SK-N-SH (cell line): ENCODE measurements at places on chromosomes 11 and 22.

DNA sequence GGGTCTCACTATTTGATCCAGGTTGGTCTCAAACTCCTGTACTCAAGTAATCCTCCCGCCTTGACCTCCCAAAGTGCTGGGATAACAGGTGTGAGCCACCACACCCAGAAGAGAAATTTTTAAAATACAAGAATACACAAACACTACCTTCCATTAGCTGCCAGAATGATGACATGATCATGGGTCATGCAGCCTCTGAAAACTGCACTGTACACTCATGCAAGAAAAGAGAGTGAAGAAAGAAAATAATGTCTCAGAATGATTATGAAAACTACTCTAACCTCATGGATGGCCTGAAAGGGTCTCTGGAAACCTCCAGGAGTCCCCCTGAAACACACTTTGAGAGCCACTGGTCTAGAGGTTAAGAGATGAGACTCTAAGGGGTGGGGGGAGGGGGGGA, 18.8 kb downstream of the VPS37C start:
- DNase-seq: no peak

- no peak for DNase-seq
Measured at GRCh38 chr11:44952082-44952481, 1.4 kb upstream of the TP53I11 start.

- DNase-seq: no peak
Measured at GRCh38 chr11:12813371-12814225, 139.4 kb downstream of the TEAD1 start.

DNA sequence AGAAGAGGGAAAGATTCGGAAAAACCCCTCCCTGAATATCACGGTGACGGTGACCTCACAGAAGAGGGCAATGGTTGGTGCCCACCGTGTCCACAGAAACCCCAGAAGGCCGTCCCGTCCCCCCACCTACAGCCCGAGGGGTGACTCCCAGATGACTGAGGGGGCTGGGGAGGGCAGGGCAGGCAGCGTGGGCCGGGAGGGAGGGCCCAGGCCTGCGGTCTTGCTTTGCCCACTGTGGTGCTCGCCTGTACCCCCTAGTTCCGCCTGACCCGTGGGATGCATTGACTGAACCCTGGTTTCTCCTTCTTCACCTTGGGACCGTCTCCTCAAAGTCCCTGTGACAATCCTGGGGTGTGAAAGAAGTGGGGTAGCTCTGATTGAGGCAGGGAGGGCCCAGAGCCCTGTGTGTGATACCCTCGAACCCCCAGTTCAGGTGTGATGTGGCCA, 526.7 kb downstream of the BRD1 start:
- no peak for DNase-seq

GRCh38 chr11:75351791-75352587, 528 bp upstream of the ARRB1 start:
- DNase-seq: peak; percentile 92

DNA sequence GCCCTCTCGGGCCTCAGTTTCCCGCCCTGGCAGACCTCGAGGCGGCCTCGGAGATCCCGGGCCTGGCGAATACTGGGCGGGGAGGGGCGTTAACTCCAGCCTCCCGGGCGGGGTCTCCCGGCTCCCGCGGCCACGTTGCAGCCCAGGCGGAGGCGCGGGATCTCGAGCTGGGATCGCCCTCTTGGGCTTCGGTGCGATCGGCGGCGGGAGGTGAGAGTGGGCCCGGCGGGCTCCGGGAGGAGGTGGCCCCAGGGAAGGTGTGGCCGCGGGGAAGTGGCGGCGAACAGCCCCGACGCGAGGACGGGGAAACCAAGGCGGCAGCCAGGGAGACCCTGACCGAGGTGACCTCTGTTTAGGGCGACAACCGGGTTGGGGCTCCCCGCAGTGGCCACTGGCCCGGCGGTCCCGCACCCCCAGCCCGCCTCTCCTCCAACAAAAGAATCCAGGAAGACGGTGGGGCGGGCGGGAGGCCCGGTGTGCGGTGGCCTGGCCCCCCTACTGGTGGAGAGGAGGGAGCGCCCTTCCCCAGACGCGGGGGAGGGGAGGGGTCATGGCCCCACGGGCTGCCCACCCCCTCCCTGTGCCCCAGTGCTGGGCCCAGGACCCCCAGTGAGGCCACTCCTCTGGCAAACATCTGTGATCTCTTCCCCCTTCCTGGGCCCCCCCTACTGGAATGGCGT, at the start of gene PHETA2:
PHETA2 (plus strand) TSS at position 117 of the 680 bp plus-strand sequence. CDS start 3,046 bp downstream, outside the sequence.
- DNase-seq: peak; percentile 65

- DNase-seq: no peak
Measured at GRCh38 chr11:11947825-11948224, 60.6 kb downstream of the DKK3 start.

DNA sequence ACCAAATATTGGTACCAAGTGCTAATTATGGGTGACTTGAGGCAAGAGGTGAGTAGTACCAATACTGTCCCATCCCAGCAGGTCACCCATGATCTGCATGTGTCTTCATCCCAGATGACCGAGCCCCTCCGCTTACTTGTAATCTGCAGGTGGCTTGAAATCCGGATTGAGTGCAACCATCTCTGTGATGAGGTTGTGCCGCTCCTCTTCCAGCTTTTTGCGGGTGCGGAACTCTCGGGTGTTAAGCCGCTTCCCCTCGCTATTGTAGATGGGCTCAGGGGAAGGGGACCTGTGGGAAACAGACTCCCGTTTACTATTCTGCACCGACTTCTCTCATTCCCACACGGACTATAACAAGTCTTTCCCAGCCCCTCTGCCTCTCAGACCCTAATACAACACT, 8.2 kb downstream of the SF1 start:
- no peak for DNase-seq

DNA sequence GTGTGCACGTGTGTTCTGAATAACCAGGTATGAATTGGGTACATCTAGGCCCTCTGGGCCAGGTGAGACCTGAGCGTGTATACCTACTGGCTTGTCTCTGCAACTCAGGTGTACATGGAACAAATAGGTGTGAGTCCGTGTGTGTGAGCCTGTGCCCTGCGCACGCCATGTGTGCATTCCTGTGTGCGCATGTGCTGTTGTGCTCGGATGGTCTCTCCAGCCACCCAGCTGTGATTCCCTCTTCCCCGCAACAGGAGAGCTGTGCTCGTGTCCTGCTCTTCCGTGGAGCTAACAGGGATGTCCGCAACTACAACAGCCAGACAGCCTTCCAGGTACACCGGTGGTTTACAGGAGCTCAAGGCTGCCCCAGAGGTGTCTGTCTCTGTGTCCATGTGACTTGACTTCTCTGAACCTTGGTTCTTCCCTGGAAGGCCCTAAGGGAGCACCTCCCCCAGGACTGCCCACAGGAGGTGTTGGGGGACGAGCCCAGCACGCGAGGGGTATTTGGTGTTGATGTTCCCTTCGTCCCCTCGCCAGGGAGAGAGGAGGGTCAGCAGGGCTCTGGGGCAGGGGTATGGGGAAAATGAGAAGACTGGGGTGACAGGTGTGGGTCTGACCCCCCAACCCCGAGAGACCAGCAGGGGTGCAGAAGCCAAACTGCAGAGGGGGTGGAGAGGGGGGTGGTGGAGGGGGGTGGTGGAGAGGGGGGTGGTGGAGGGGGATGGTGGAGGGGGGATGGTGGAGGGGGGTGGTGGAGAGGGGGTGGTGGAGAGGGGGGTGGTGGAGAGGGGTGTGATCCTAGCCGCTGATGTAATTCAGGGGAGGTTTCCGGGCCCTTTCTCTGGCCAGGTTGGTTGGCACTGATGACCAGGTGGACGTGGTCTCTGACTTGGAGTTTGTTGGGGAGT, 10.7 kb downstream of the SHANK3 start:
- DNase-seq: peak; percentile 73

DNA sequence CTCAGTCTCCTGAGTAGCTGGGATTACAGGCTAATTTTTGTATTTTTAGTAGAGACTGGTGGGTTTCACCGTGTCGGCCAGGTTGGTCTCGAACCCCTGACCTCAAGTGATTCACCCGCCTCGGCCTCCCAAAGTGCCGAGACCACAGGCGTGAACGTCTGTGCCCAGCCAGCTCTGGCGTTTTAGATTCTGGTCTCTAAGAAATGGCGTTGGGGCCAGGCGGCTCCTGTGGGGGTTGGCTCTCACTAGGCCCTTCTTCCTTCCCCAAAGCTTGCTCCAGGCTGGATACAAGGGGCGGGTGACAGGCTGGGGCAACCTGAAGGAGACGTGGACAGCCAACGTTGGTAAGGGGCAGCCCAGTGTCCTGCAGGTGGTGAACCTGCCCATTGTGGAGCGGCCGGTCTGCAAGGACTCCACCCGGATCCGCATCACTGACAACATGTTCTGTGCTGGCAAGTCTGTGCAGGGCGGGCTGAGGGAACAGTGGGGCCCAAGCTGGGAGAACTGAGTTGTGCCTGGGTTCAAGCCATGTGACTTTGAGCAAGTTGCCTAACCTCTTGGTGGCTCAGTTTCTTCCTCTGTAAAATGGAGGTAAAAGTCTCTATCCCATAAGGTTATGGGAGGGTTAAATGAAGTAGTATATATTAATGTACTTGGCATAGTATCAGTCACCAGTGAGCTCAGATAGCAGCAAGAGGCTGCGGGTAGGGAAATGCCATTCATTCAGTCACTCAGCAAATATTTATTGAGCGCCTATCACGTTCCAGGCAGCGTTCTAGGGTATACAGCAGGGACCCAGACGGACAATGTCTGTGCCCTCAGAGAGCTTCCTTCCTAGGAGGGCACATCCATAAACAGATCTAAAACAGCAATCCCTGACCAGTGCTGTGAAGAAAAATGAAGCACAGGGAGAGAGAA, 10.4 kb downstream of the F2 start:
- DNase-seq: no peak

DNA sequence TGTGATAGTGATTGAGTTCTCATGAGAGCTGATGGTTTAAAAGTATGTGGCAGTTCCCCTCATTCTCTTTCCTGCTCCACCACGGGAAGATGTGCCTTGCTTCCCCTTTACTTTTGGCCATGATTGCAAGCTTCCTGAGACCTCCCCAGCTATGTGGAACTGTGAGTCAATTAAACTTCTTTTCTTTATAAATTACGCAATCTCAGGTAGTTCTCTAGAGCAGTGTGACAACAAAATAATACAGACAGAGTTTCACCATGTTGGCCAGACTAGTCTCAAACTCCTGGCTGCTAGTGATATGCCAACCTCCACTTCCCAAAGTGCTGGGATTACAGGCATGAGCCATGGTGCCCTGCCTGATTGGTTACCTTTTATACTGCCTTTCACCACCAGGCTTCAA, 755.2 kb downstream of the METTL15 start:
- DNase-seq: no peak

GRCh38 chr11:79017811-79018210, 423.0 kb downstream of the TENM4 start:
- no peak for DNase-seq

GRCh38 chr11:27660171-27660570, 40.1 kb downstream of the BDNF start:
- DNase-seq: no peak

DNA sequence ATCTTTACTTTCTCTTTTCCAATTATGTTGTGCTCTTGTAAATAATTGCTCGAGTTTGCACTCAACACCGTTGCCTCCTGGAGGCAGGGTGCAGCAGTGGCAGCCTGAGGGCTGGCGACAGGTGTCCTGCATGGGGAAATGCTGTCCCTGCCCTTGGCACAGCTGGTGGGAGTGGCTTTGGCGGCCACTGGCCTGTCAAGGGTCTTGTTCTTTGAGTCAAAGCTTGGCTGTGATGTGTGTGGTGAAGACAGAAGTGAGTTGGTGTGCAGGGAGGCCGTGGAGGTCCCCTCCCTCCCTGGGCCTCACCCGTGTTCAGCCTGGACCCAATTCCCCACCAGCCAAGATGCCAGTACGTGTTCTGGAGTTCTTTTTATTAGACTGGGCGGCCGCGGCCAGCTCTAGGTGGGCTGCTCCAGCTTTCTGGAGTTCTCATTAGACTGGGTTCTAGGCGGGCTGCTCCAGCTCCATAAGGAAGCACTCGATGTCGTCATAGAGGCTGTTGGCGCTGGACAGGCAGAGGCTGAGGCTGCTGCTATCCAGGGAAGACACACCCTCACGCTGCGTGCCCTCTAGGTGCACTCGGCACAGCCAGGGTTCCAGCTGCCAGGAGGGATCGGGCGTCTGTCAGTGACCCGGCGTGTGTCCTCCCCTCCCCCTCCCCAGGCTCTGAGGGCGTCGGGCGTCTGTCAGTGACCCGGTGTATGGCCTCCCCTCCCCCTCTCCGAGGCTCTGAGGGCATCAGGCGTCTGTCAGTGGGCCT, 3.4 kb downstream of the IRF7 start:
- DNase-seq: no peak

- DNase-seq: no peak
Measured at GRCh38 chr22:32776802-32777201, 24.7 kb upstream of the TIMP3 start.

GRCh38 chr11:31259797-31260196, 109.7 kb downstream of the DCDC1 start:
- no peak for DNase-seq

DNA sequence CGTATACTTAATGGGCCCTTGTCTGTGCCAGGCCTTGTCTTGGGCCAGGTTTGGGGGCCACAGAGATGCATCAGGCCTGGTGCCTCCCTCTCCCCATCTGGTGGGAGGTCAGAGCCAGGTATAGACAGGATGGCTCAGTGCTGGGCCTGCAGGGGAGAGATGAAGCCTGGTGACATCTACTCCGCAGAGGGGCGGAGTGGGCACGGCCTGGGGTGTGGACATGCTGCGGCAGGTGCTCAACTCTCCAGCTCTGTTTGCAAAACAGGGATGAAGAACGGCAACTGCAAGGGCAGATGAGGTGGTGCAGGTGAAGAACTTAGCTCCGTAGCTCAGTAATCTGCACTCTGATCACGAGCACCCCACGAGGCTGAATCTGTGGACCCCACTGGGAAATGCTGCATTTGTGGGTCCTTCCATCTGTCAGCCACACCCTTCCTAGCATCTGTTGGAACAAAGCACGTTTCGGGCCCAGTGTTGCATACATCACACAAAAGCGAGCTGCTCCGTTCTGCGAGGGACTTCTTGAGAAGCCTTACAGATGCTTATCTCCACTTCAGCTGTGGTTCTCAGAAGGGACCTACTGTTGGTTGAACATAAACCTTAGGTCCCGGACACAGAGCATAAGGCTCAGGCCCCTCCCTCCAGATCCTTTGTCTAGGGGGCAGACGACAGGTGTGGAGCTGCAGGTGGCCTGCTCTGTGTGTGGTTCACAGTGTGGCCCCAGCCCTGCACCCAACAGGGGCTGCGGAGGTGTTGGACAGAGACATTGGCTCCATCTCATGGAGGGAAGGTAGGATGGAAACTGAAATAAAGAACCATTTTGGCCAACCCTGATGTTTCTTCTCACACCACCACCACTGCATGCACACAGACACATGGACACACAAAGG, 78.3 kb downstream of the LRRC32 start:
- no peak for DNase-seq

GRCh38 chr11:116406042-116406441, 366.7 kb downstream of the BUD13 start:
- DNase-seq: no peak

DNA sequence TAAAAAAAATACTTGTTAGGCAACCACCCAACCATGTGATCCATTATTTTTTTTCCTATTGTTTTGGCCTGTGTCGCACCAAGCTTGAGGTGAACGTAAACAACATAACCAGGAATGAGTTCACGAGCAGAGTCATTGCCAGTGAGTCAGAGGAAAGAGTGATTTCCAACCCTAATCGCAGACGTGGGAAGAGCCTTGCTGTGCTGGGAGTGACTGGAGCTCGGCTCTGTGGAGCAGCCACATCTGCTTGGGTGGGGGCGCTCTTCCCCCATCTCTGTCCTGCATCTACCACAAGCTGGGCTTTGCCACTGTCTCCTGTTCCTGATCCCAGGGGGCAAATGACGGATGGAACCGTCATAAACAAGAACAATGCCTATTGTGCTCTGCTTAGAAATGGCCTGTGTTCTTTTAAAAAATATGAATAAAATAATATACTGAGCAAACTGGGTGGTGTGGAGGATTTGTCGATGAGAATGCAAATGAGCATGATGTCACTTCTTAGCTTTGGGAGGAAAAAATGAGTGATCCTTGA, 210.0 kb downstream of the KIRREL3 start:
- DNase-seq: no peak
